ENCODE measurements at places on chromosomes 7 and 10. TPM values are rescaled to one million over a fixed set of nuclear protein-coding genes. Genes with fewer than 3 reads are reported as not detected.

The IFIT1B gene
- total RNA-seq, result not detected

The TSPAN13 gene
- 32.2 TPM for total RNA-seq

The GTF2IRD1 gene
- total RNA-seq, result 23.7 TPM

The CHAT gene
- not detected for total RNA-seq
